ENCODE measurements at places on chromosomes 5 and 9.

- no peak for DNase-seq
Measured at GRCh38 chr5:1926071-1926440, 43.3 kb upstream of the IRX4 start.

- DNase-seq = peak; percentile 62
Measured at GRCh38 chr9:99058964-99059921, 45.7 kb upstream of the TGFBR1 start.

DNA sequence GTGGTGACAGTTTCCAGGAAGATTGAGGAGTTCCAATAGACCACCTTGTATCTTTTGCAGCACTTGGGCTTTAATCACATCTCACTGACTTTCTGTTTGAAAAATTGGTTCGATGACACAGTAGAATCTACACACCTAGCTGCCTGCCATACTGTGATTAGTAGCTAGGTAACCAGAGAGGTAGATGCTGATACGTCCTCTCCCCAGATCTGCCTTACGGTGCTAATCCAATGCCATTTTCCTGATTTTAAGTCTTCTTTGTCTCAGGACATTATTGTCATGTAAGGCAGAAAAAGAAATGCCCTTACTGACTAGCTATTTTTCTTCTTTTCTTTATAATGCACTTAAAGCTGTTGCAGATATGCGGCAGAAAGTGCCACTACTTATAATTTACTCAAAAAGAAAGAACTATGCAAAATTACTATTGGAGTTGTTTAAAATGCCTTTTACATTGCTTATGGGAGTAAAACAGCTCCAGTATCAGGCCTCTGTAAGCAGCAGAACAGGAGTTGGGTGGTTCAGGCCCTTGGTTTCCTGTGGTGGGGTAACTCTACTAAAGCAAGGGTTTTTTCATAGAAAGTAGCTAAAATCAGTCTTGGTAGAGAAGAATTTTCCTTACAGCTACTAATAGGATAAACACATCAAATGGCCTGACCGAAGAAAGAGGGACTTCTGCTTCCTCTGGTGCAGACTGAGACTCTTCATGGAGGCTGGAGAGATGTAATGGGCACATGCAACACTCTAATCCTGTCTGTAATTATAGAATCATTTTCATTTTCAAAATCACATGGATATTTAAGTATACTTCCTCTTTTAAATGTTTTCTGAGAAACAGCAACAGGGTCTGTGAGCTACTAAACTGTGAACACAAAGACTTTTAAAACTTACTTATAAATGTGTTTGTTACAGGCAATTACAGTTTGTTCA lies 177.2 kb downstream of the MAPKAP1 start:
- peak; percentile 27 for DNase-seq

- no peak for DNase-seq
Measured at GRCh38 chr9:75454043-75454442, 365.7 kb downstream of the OSTF1 start.

GRCh38 chr5:1347571-1347970 lies 2.7 kb upstream of the CLPTM1L start:
- no peak for DNase-seq

GRCh38 chr9:82555031-82555430 lies 507.9 kb downstream of the RASEF start:
- DNase-seq = no peak

GRCh38 chr5:1186351-1187233 lies 14.8 kb upstream of the SLC6A19 start:
- no peak for DNase-seq

GRCh38 chr5:158492136-158492535 lies 607.6 kb downstream of the EBF1 start:
- no peak for DNase-seq

GRCh38 chr5:90562341-90562740 lies 3.7 kb downstream of the ADGRV1 start:
- DNase-seq = no peak

DNA sequence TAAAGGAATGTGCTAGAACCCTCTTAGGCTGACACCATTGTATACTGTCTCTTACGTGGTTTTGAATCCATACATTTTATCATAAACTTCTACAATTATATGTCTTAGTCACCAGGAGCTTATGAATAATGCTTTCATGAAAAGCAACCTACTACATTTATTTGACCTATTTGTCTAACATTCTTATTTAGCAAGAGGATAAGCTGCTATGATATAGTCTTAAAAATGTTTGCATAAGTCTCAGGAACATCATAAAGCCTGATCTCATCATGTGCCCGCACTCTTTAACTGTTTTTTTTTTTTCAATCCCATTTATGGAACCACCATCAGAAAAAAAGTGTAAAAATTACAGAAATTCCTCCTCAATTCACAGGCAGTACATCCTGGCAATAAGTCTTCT lies 59.7 kb downstream of the CDH12 start:
- DNase-seq = no peak

GRCh38 chr5:97074859-97075489 lies 67.4 kb downstream of the LIX1 start:
- DNase-seq = no peak

DNA sequence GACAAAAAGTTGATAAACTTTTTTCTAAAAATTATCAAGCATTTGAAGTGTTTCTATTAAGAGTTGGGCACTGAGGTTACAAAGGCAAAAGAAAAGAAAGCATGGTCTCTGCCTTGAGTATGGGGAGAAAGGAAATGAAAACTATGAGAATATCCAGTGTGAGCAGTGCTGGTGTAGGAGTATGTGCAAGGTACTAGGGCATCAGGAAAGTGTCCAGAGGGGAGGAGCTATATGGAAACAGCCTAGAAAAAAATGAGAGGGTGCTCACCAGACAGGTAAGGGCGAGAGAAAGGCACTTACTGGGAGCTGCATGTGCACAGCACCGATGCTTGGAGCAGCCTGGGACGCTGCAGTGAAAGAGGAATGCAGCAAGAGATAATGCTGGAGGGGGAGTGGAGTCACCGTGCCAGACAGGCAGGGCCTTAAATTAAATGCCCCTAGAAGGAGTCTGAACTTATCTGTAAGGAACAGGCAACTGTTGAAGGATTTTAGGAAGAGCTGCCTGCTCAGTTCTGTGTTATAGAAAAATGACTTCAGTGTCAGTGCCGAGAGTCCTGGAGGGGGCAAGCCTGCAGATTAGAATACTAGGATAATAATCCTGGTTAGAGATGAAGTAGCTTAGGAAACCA lies 14.0 kb downstream of the MCC start:
- DNase-seq = no peak

- DNase-seq = peak; percentile 85
Measured at GRCh38 chr5:68315679-68316271, 100.2 kb downstream of the PIK3R1 start.

DNA sequence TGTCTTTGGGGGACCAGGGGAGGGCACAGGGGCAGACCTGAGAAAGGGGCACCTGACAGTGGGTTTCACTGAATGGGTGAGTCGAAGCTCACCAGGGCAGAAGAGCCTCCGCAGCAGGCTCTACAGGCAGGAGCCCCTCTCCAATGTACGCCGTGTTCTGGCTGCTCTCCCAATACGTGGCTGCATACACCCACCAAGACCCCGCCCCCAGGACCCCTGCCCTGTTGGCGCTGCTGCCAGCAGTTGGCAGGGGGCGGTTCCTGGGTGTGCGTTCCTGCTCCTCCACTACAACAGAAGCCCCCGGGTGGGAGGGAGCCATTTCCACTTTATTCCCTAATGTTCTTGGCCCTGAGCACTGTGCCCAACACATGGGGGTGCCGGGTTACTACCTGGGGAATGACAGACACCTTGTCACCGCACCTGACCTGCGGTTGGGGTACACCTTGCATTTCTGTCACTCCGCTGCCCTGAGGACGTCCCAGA lies 30.3 kb downstream of the SARDH start:
- DNase-seq = no peak

DNA sequence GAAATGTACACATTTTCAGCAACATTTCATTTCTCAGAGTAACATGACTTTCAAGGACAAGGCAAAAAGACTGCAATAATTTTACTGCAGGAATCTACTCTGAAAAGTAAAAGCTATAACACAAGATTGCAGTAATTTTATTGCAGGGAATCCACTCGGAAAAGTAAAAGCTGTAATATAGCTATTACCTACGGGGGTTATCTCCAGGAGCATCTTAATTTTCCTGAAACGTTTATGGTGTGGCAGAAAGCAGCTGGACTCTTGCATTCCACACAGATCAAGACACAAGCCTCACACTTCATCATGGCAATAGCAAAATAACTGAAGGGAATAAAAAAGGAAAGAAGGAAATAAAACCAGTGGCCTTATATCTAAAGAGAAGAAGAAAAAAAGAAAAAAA lies 171.2 kb downstream of the TSSK1B start:
- no peak for DNase-seq

DNA sequence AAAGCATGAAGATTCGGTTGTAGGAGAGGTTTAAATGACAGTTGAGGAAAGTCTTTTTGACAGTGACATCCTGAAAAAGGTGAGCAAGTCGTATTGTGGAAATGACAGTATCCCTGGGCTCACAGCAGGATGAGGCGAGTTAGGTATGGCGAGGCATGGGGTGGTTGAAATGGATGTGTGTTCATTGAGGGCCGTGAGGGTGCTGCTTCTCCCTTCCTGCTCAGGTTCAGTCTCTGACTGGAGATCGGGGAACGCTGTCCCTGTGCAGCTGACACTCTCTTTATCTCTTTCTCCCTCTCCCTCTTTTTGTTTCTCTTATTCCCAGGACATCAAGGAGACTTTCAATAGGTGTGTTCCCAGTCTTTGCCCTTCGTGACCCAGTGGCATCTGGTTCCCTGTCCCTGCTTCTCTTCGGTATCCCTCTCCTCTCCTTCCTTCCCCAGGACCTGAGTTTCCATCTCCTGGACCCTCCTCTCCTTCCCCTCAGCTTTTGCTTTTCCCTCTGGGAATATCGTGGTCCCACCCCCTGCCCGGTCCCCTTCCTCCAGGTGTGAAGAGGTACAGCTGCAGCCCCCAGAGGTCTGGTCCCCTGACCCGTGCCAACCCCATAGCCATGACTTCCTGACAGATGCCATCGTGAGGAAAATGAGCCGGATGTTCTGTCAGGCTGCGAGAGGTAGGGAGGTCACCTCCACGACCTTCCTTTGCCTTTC lies 10.2 kb downstream of the TRIM41 start:
- DNase-seq = no peak

DNA sequence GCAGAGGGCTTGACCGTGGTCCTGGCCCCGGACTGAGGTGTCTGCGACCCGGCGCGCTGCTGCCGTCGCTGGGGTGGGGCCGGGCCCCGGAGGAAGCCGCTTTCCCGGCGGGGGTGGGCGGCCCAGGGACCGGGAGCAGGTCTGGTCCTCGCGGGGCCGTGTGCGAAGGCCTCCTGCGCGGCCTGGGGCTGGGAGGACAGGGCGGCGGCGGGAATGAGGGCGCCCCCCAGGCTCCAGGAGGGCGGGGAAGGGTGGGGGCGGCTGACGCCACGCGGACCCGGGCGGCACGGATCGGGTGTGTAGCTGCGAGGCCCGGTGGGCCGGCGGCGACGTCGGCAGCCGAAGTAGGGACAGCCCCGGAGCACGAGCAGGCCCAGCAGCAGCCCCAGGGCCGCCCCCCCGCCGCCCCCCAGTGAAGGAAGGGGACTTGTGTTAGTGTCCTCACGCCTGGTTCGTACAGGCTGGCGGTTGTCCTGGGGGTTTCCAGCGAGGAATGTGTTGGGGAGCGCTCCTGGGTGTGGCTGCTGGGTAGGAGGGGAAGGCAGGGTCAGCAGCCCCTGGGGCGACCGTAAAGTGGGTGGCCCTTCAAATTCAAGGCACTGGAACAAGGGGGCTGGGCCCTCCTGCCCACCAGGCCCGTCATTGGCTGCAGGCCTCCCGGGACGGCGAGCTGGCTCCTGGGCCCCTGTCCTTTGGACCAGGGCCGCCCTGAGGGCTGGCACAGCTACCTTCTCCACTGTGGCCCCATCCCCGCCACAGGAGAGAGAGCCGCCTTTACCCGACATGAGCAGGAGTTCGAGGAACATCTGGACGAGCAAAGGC lies 597 bp upstream of the TMEM250 start:
- DNase-seq = peak; percentile 49

- DNase-seq = peak; percentile 35
Measured at GRCh38 chr5:157106630-157107461, 2.0 kb downstream of the HAVCR2 start.

DNA sequence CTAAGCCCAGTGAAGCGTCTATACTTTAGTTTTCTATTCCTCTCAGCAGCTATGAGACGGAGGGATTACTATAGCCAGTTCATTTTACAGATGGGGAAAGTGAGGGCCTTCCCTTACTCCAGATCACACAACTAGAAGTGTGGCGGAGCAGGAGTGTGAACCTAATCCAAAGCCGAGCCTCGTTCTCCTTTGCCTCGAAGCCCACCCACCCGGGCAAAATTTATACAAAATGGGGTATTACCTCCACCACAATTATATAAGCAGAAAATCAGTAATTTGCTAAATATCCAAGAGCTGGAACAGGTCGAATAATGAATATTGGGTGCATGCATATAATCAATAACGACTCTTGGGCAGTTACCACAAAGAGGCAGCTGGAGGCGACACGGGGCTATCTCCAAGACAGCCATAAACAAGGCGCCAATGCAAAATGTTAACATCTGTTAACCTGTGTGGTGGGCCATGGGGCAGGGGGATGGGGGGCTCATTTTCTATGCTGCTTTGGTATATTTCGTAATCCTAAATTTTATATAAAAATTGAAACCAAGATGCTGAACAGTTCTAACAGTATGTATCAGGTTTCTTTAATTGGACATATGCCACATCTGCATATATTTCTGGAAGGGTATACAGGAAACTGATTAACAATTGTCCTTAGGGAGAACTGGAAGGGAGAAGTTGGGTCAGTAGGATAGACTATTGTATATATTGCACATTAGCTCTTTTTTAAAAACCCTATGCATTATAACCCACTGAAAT lies 1.2 kb upstream of the RNF44 start:
- no peak for DNase-seq

DNA sequence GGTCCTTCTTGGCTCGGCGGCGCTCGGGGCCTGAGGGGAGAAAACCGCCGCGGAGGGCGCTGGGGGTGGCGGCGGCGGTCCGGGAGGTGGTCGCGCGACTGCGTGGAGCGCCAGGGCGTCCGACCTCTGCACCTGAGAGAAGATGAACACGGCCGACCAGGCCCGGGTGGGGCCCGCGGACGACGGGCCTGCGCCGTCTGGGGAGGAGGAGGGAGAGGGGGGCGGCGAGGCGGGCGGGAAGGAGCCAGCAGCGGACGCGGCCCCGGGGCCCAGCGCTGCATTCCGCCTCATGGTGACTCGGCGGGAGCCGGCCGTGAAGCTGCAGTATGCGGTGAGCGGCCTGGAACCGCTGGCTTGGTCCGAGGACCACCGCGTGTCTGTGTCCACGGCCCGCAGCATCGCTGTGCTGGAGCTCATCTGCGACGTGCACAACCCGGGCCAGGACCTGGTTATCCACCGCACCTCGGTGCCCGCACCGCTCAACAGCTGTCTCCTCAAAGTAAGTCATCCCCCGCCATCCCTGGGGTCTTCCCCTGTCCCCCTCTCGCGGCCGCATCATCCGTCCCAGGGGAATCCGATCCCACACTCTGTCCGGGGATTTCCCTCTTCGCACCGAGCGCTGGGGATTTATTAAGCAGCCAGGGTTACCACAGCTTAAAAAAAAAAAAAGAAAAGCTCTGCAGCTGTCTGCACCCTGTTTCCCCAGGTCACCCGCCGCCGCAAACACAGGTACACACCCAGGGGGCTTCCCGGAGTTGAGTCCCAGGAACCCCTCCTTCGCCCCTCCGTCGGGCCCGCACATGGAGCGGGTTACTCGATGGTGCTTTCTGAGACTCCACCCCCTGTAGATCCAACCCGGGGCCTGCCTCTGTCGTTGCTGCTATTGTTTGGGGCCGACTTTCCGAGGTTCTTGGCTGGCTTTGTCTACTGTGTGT lies at the start of gene GTF3C4:
TSS of gene GTF3C4 (plus strand) at position 8 of the 935 bp plus-strand sequence. CDS start at position 143, 135 bp downstream.
- peak; percentile 95 for DNase-seq
